ENCODE measurements at places on chromosomes 3 and 15.

- DNase-seq, result no peak
Measured at GRCh38 chr3:132593241-132593946, 3.7 kb upstream of the ACKR4 start.

DNA sequence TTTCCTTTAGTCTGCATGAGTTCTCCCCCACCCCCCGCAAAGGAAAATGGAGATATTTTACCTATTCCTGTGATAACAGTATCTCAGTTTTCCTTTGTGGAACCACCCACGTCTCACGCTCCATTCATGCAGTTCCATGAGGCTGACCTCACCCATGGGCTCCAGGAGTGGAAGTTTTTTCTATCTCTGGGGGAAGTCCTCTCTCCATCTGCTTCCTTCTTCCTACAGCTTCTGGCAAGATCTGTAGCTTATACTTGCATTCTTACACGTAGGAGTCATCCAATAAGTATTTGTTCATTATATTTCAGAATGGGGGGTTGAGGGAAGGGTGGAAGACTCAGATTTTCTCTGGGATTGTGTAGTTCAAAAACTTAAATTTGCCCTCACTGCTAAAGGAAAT lies 5.8 kb upstream of the GLCE start:
- DNase-seq, result no peak

DNA sequence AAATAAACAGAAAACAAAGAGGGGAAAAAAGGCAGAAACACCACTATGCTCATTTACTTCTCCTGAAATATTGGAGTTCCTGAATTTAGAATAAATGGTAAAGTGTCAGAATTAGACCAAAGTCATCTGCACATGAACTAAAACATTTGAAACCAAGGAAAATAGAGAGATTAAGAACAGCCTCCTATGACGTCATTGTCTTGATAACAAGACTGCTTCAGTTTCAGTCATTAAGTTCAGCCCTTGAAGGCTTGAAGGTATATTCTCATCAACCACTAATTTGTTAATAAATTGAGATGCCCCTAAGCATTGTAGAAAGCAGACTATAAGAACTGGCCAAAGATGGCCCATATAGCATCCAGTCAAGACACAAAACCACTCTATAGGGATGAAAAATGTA lies 2.5 kb downstream of the SUMF1 start:
- DNase-seq, result no peak

- DNase-seq, result no peak
Measured at GRCh38 chr3:69011096-69011730, 2.3 kb downstream of the EOGT start.

DNA sequence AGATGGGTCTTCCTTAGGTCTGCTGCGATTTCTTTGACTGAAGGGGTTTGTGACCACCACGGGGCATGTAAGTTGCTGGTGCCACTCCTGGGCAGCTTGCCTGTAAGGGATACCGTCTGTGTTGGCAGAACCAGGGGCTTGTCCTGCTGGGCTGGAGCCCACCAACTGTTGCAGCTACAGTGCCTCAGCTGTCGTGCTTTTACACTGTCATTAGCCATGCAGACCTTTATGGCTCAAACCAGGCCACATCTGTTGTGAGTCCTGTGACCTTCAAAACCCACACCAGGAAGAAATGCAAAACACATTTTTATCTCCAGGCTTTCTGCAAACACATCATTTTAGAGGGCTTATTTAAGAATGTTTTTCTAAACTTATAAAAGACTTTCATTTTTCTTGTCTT lies 168.7 kb downstream of the PTPRG start:
- DNase-seq, result no peak

DNA sequence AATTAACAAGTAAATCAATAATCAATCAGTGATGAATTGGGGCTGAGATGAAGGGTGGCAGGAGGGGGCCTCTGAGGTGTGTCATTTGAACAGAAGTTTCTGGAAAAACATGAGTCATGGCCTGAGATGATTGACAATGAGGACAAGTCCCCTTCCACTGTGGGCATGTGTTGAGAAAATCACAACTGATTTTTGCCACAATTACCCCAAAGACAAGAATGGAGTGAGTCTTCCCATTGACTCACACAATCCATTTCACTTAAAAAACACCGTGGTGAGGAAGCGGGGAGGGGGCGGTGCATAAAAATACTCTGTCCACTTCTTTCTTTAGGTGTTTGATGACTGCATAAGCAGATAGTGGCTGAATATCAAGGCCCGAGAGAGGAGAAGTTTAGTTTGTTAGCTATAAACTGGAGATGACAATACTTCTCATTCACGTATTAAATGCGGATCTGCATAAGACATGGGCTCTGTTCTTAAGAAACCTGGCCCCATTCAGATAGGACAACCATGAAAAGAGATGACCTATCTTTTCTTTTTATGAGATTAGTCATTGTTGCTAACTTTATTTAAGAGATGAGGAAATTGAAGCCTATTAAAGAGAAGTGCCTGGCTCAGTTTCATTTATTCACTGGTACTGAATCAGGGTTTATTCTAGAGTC lies 34.7 kb downstream of the SHC4 start:
- DNase-seq, result no peak

GRCh38 chr15:78565951-78566774 lies 843 bp downstream of the CHRNA5 start:
- DNase-seq, result no peak

- no peak for DNase-seq
Measured at GRCh38 chr3:32261545-32261944, 23.1 kb downstream of the CMTM8 start.

GRCh38 chr3:147046916-147047315 lies 359.4 kb downstream of the ZIC4 start:
- DNase-seq, result no peak

GRCh38 chr3:13704174-13704573 lies 155.2 kb downstream of the FBLN2 start:
- no peak for DNase-seq

- DNase-seq, result no peak
Measured at GRCh38 chr3:32313723-32314473, 75.4 kb downstream of the CMTM8 start.

DNA sequence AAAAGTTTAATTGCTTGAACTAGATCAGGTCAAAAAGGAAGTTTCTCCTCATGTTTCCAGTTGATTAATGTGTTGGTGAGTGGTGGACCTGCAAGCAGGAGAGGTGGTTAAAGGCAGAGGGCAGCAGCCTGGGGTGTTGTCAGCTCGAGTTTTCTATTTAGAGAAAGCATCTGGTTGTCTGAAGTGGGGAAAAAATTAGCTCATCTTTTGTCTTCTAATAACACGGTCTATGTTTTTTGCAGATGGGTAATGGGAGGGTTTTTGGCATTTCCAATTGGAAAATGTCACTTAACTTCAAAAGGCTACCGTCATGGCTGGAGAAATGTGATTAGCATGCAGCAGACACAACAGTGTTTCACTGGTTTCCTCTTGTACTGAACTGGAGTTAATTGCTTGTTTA lies 122.6 kb downstream of the ITPR1 start:
- no peak for DNase-seq

DNA sequence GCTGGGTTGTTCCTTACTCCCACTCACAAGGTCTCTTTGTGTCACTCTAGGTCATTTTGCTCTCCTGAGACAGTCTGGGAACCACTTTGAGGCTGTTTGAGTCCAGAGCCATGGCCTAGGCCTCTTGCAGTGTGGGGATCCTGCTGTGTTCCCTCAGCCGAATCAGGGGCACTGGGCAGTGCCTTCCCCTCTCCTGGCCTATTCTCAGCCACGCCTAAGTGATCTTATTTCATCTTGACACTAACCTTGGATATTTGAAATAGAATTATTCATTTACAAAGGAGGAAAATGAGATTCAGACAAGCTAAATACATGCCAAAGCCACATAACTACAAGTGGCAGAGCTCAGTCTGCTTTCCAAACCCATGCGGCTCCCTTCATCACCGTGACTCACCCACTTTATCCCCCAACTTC lies 557.2 kb upstream of the TBL1XR1 start:
- DNase-seq, result no peak

GRCh38 chr3:108407886-108408285 lies 102.5 kb downstream of the MYH15 start:
- no peak for DNase-seq

DNA sequence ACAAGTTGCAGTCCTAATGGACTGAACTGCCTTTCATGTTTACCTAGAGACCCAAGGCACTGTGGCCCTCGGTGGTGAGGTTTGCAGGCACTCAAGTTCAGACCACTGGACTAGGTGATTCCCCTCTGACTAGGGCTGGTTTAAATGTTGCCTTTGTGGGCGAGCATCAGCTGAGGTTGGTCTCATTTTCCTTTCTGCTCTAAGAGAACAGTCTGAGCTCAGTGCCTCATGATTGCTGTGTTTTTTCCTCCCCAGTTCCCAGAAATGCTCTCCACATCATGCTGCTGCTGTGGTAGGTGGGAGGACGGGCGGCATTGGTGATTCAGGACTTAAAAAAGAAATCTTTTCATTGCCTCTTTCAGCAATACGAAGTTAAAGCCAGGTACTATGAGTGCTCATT lies 237.2 kb downstream of the MBNL1 start:
- DNase-seq, result no peak

DNA sequence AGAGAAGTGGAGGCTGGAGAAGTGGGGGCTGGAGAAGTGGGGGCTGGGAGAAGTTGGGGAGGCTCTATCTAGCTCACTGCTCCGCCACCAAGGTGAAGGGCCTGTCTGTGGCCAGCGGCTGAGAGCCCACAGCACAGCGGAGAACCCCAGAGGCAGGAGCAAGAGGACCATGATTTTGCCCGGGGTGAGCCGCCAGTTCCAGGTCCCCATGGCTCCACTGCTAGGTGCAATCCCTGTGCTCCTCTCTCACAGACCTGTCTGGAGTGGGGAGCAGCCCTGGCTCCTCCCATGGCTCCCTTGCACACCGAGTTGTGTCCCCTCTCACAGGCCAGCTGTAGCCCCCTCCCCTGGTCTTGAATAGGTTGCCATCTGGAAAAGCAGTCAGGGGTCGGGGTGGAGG lies 4.7 kb upstream of the NRROS start:
- no peak for DNase-seq

- no peak for DNase-seq
Measured at GRCh38 chr3:32848215-32848614, 30.4 kb downstream of the TRIM71 start.

- no peak for DNase-seq
Measured at GRCh38 chr3:159263750-159264553, 462.1 kb downstream of the MFSD1 start.

GRCh38 chr3:76367281-76367680 lies 581.9 kb upstream of the ZNF717 start:
- no peak for DNase-seq

GRCh38 chr3:174986685-174987084 lies 127.6 kb downstream of the NAALADL2 start:
- no peak for DNase-seq

- no peak for DNase-seq
Measured at GRCh38 chr3:194069421-194070219, 66.3 kb upstream of the HES1 start.

DNA sequence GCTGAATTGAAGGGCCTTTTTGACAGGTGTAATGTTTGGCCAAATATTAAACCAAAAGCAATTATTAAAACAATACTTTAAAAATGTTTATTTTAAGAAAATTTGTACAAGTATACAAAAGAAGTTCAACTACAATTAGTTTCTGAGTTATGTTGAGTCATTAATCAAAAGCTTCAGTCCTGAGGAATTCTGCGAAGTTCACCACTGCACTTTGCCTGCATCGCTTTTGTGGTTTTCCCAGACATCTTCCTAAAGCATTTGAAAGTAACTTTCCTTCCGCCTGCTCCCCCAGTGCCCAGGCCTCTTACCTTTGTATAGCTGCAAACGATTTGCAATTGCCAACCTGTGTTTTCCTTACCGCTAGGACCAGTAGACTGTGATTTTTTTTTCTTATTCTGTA lies 69.5 kb downstream of the KCNAB1 start:
- DNase-seq, result no peak

DNA sequence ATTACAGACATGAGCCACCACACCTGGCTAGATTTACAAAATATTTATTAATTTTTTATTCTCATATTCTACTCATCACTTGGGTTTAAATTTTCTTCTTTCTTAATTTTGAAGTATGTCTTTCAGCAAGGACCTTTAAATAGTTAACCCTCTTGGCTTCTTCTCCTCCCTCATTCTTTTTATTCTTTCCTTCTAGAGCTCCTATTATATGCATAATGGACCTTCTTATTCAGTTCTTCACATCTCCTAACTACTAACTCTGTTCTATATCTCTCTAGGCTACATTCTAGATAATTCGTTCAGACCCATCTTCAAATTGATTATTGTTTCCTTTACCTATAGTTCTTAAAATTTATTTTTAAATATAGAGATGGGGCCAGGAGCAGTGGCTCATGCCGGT lies 43.2 kb upstream of the MTMR14 start:
- DNase-seq, result no peak

DNA sequence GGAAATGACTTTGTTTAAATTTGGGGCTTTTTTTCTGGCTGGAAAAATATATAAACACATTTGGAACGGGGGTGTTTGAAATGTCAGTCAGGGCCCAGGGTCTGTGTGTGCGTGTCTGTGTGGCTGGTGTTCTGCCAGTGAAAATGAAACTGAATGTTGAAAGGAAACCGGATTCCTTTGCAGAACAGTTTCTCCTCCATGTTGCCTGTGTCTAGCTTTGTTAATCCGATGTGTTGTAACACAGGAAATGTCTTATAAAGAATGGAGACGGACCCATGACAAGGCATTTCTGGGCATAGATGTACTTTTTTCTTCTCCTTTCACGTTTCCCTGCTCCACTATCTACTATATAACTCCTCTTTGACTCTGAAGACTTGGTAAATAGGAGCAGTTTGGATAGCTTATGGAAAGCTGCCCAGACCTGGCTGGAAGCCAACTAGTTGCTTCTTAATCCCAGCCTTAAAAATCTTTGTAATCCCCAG lies 2.8 kb downstream of the SQOR start:
- DNase-seq, result peak; percentile 42

- DNase-seq, result no peak
Measured at GRCh38 chr3:128078875-128079274, 26.6 kb downstream of the SEC61A1 start.

GRCh38 chr3:39241561-39241960 lies 38.3 kb downstream of the CX3CR1 start:
- no peak for DNase-seq

- DNase-seq, result no peak
Measured at GRCh38 chr15:64452988-64453688, 7.2 kb upstream of the ZNF609 start.

DNA sequence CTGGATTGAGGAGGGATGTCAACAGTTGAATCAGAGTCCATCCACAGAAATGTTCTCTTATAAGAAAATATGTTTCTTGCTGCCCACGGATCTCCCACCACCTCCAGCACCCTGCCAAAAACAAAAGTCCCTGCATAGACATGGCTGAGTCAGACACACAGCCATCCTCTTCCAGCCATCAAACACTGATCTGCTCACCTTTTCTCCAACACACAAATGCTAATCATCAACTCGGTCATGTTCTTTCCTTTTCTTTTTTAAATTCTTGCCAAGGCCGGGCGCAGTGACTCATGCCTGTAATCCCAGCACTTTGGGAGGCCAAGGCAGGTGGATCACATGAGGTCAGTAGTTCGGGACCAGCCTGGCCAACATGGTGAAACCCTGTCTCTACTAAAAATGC lies 110.7 kb upstream of the IL12A start:
- DNase-seq, result no peak

GRCh38 chr3:173936316-173936715 lies 538.8 kb downstream of the NLGN1 start:
- DNase-seq, result no peak

GRCh38 chr3:131348911-131349310 lies 32.7 kb upstream of the NUDT16 start:
- no peak for DNase-seq

Measured in activated T-cell treated with anti-CD3 and anti-CD28 coated beads for 4 hours (primary cell).